Activated CD4-positive, alpha-beta T cell treated with anti-CD3 and anti-CD28 coated beads, Interleukin-2, Interleukin-6, amounts not matched to agents 100 ng/mL and 50 ng/mL, durations not matched to agents 16 hours and 8 hours (primary cell): ENCODE measurements at places on chromosomes 3 and 15.

DNA sequence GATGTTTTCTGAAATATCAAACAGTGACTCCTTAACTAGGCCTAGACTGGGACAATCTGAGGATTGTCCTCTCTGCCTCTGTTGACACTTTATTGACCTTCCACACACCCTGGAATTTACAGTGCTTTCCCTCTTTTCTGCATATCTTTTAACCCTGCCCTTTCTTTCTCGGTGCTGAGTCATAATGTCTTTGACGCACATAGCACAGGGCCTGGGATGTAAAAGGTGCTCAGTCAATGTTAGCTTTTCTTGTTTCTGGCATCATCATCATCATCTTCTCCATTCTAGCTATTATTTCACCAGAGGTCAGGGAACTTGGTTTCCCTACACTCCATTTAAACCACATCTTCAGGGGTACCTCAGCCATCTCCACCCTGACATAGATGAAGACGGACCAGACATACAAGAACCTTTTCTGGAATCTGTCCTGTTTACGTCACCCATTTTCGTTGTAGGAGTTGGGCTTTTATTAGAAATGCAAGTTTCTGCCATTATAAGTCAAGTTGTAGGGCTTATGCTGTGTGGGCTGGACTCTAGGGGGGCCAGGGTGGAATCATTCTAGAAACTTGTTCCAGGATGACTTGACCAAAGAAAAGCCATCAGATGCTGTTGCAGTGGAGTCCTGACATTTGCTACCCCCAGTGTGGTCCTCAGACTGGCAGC, 46.6 kb downstream of the ZBTB38 start:
- peak; percentile 50 for DNase-seq

DNA sequence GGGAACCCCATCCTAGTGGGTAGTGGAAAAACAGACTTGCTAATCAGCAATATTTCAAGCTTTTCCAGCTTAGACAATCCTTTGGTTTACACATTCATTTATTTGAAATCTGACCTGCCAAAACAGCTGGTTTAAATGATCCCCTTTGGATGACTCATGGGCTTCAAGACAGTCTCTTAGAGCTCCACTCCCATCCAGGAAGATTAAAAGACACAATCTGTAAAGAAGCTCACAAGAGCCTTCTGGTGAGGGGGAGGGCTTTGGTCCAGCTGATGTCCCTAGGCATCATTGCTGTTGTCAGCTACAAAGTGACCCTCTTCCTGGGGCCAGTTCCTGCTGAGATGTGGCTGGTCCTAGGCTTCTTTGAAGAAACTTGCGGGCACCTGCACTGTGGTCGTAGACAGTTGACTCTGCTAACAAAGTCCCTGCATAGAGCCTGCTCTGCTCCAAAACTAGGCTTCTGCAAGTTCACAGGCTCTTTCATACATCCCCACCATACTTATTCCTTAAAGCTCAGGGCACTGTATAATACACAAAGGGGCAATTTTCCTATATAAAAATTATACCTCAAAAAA, 73.7 kb downstream of the IGSF11 start:
- DNase-seq, result no peak

DNA sequence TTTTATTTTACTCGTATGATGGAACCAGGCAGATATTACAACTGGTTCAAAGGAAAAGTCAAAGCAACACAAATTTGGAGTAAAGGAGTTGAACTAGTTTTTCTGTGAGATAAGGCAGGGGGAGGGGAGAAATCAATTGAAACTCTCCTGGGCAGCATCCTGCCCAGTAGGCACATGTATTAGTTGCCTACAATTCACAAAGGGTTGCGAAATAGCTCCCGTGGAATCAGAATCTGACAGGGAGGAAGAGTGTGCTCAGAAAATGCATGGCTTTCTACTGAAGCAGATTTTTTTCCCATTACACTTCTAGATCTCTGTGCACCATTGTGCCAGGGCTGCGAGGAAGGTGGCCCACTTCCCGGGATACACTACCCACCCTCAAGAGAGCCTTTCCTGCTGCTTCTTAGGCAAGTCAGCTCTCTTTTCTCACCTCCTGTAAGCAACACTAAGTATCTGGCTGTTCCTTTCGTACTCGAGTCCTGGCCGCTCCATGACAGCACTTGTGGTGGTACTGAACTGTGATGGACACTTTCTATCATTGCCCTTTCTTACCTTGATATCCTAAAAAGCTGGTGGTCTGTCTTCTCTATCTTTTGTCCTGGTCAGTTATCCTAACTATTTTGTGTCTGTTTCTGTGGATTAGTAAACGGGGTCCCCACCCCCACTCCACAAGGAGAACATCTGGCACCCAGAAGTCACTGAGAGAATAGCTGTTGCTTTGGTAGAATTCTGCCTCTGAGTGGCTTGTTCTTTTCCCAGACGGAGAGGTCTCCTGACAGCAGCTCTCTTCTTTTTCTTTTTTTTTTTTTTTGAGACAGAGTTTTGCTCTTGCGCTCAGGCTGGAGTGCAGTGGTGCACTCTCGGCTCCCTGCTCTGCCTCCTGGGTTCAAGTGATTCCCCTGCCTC, 74.8 kb downstream of the RPL39L start:
- DNase-seq, result no peak

- no peak for DNase-seq
Observed at GRCh38 chr3:184611607-184612281, 50.2 kb downstream of the EPHB3 start.

DNA sequence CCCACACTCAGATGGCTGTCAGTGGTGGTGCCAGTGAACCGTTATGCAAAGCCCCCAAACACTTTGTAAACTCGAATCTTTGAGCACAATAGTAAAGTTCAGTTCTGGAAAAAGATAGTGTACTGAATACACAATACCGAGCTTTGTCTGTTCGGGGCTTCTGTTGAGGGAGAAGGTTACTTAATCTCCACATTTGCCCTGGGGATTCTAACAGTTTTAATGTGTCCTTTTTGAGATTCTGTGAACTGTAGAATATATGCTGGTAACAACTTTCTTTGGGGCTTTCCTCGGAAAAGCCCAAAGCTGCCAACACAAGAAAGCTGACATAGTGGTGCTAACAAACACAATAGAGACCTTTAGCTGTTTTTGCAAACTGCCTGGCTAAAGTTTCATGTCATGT, 686.5 kb downstream of the ROBO1 start:
- DNase-seq, result no peak

GRCh38 chr3:195032955-195033354, 238.0 kb downstream of the XXYLT1 start:
- DNase-seq, result no peak
